ENCODE measurements at places on chromosomes 7 and 10.

- no peak for DNase-seq
These were observed 14.4 kb upstream of the MTERF1 start for GRCh38 chr7:91894781-91895480.

DNA sequence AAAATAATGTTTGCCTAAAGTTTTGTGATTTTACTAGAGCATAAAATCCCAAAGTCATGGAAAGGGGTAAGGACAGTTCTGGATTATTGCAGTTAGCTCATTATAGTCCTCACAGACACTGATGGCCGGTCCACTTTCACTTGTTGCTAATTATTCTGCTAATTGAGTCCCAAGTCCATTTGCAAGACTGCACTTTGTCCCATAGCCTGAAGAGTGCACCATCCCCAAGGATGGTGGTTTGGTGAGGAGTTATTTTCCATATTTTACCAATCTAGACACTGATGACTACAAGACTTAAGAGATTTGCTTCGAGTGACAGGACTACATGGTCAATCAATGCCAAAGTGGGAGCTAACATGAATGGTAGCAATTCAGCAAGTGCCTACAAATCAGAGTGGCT lies 181.8 kb upstream of the CACNA2D1 start:
- peak; percentile 13 for DNase-seq

- DNase-seq, result peak; percentile 82
These were observed 24.9 kb downstream of the NRBF2 start for GRCh38 chr10:63157845-63158624.

- no peak for DNase-seq
These were observed 132.0 kb downstream of the ST7 start for GRCh38 chr7:117085275-117085674.

DNA sequence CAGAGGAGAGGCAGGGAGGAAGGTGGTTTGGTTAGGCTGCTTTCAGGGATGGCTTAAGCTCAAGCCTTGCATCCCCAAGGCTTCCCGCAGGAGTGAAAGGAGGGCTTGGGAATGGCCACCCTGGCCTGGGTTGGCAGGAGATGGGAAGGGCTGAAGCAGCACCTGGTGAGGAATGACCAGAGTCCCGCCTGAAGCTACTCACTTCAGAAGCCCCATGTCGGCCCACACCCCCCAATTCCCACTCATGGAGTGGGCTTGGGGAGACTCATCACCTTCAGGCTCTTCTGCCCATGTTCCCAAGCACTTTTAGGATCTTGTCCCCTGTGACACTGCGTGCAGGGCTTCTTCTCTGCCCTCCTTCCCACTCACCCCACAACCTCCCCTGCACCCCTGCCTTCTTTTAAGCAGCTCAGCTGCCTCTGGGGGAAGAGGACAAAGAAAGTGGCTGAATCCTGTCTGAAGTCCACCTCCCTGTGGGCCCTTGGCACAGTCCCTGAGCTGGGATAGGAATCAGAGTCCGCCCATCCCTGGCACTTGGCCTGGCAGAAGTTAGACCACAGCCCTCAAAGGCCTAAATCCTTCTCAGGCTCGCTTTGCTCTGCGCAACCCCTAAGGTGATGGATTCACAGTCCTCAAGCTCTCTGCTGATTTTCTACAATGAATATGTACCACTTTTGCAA lies 16.5 kb downstream of the RGR start:
- DNase-seq, result no peak
